Fibroblast of pulmonary artery (primary cell): ENCODE measurements at places on chromosomes 1 and 21.

- peak; percentile 20 for DNase-seq
These were observed 252.0 kb downstream of the KCTD3 start for GRCh38 chr1:215819114-215819513.

DNA sequence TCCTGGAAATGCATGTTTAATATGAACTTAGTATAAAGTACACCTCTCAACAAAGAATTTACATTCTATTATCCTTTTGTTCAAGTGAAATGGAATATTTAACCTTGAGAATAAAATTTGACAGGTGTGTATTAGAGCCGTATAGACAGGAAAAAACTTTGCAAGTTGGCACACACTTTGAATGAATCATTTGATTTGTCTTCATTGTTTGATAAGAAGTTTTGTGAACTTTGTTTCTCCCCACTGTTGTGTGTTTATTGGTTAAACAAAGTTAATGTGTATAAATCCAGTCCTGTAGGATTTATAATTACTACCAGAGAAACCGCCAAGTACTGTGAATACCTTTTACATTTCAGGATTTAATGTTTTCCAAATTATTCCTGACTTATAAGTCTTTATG, 2.0 kb downstream of the SYDE2 start:
- no peak for DNase-seq

DNA sequence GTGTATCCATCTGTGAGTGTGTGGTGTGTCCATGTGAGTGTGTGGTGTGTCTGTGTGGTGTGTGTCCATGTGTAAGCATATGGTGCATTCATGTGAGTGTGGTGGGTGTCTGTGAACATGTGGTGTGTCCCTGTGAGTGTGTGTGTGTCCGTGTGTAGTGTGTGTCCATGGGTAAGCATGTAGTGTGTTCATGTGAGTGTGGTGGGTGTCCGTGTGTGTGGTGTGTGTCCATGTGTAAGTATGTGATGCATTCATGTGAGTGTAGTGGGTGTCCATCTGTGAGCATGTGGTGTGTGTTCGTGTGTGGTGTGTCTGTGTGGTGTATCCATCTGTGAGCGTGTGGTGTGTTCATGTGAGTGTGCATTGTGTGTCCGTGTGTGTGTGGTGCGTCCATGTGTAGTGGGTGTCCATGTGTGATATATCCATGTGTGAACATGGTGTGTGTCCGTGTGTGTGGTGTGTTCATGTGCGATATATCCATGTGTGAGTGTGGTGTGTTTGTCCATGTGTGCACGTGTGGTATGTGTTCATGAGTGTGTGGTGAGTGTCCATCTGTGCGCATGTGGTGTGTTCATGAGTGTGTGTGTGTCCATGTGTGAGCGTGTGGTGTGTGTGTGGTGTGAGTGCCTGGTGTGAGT, 12.3 kb downstream of the SLC19A1 start:
- no peak for DNase-seq

- DNase-seq: peak; percentile 42
These were observed 3.1 kb downstream of the GJA5 start for GRCh38 chr1:147757015-147757990.

DNA sequence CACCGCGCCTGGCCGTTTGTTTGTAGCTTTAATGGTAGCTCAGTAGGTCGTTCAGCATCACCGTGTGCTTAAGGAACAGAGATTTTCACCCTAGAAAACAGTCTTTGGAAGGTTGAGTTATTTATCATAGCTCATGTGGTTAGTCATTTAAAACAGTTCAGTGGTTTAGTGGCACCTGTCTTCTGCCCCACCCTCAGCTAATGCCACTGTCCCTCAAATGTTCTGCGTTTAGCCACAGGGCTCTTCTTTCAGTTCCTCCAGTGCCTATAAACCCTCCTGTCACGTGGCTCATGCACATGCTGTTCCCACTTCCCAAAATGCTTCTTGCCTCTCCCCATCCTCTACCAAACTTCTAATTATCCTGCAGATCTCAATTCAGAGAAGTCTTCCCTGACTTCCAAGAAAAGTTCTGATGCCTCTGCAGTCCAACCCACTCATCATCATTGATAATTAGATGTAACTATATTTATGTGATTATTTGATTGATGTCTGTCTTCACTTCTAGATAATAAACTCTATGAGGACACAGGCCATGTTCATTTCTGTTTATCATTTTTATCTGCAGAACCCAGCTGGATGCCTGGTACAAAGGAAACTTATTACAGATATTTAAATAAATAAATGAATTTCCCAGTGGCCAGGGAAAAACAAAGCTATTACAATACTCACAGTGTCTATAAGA, 14.4 kb upstream of the DIPK1A start:
- no peak for DNase-seq

- no peak for DNase-seq
These were observed 7.6 kb downstream of the HMGCL start for GRCh38 chr1:23817633-23818032.

DNA sequence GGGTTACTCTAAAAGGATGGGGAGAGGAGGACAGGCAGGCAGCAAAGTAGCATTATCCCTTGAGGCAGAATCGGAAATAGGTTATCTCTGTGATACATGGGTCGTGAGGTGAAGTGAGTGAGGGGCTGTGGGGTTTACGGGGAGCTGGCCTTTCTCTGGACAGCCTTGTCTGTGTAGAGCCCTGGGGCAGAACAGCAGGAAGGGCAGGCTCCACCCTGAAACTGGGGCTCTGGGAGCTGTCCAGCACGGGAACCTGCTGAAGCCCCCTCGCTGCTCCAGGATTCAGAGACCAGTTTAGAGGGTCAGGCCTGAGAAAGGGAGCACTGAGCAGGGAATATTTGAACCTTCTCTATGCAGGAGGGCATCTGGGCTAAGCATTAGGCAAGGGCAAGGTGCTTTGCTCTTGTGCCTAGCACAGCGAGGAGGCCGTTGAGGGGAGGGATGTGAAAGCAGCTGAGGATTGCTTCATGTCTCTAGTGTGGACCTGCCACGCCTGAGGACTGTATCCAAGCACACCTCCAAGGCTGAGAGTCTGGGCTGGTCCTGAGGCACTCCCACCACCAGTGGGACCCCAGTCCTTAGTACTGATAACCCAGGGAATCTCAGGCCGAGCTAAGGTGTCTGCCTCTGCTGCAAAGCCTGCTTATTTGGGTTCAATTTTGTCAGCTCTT, 55.8 kb downstream of the NAV1 start:
- peak; percentile 38 for DNase-seq

GRCh38 chr1:42983253-42983652, 24.6 kb upstream of the SLC2A1 start:
- no peak for DNase-seq

GRCh38 chr21:18759267-18759666, 355.7 kb upstream of the TMPRSS15 start:
- DNase-seq: no peak

- DNase-seq: no peak
These were observed 40.5 kb downstream of the STPG1 start for GRCh38 chr1:24373044-24373443.

- no peak for DNase-seq
These were observed 54.9 kb upstream of the LAMC2 start for GRCh38 chr1:183131166-183131565.

DNA sequence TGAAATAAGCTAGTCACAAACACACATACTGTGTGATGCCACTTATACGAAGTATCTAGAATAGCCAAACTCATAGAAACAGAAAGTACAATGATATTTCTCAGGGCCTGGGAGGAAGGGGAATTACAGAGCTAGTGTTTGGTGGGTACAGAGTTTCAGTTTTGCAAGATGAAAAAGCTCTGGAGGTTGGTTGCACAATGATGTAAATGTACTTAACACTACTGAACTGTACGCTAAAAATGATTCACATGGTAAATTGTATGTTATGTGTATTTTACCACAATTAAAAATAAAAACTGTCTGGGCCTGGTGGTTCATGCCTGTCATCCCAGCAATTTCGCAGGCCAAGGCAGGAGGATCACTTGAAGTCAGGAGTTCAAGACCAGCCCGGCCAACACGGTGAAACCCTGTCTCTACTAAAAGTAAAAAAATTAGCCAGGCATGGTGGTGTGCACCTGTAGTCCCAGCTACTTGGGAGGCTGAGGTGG, 15.3 kb upstream of the FHAD1 start:
- DNase-seq: no peak

GRCh38 chr1:154861607-154862094, 8.4 kb downstream of the KCNN3 start:
- peak; percentile 35 for DNase-seq

DNA sequence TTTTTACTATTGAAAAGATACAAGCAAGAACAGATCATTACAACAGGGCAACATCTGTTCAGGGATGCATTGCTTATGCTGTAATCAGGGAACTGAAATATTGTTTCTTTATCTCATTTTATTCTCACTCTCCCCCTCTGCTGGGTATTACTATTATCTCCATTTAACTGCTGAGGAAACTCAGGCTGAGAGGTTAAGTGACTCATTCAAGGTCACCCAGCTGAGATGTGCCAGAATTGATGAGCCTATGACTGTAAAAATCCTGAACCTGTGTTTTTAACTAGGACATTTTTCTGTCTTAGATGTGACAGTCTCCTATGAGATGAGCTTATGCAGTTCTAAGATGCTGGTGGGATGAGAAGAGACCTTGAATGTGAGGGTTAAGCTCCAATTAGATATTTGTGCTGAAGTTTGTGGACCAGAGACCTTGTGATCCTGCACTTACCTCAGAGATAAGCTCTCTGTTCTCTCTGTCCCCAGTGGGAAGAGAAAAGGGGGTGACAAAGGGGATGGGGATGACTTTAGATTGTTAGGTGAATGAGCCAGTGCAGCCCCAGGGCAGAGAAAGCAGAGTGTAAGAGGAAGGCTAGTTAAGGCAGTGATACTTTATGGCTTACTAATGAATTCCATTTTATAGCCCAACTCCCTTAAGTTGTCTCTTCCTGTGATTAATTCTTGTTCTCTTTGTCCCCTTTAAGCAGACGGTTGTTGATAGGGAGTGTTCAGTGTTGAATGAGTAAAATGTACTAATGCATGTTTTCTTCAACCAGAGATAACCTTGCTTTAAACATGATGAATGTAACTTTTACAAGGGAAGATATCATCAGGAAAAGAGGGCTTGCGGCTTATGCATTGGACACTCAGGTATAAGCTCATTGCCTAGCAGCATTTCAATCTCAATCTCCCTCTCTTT, 111.4 kb downstream of the HLX start:
- DNase-seq: peak; percentile 73

DNA sequence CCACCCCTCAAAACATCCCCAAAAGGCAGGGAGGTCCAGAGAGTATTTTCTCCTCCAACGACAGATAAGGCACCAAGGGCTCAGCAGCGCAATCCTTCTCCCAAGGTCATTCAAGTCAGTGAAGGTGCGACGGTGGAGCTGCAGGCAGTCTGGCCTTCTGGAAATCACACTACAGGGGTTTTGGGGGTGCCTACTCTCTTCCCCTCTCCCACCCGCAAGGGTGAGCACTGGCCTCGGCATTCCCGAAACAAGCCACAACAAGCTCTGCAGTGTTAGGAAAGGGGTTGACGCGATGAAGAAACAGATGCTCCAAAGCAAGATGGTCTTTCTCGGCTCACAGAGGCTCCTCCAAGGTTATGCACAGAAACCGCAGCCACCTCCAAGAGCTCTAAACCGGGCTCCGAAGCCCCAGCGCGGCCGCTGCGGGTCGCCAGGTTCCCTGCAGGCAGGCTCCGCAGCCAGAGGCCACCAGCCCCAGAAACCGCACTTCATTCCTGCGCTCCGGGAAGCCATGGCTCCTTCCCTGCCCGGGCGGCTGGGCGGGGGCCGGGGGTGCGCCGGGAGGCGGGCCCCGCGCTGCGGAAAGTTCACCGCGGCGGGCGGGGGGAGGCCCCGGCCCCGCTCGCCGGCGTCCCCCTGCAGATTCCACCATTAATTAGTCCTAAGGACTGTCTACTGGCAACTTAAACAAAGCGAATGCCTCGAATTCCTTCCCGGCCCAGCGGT, 1.1 kb downstream of the LUZP1 start:
- DNase-seq: peak; percentile 47

DNA sequence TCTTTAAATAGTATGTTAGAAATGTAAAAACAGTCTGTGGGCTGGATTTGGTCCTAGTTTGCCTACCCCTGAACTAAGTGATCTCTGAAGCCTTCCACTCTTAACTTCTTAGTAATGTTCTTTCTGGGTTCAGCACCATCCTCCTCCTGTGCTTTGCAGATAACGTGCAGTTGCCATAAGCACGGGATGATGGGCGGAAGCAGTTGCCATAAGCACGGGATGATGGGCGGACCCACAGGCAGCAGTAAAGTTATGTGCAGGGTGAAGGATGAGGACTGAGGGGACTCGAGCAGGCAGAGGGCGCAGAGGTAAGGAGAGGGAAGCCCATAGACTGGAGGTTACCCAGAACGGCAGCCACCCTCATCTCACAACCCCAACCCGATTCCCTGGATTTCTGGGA, 25.6 kb downstream of the GPA33 start:
- DNase-seq: no peak

DNA sequence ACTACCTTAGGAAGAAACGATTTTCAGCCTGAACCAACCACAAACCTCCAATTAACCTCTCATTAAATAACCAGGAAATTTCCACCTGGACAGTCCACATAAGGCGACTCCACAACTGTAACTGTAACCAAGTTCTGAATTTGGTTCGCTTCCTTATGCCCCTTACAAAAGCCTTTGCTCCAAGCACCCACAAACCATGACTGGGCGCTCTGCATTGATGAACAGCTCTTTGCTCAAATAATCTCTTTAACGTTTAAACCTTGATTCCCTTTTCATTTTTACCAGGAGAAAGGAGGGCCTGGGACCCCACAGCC, 38.2 kb upstream of the ZNF124 start:
- no peak for DNase-seq

GRCh38 chr1:42432714-42433113, 23.1 kb downstream of the ZMYND12 start:
- no peak for DNase-seq

GRCh38 chr1:90434460-90434859, 282.6 kb downstream of the BARHL2 start:
- DNase-seq: peak; percentile 3

DNA sequence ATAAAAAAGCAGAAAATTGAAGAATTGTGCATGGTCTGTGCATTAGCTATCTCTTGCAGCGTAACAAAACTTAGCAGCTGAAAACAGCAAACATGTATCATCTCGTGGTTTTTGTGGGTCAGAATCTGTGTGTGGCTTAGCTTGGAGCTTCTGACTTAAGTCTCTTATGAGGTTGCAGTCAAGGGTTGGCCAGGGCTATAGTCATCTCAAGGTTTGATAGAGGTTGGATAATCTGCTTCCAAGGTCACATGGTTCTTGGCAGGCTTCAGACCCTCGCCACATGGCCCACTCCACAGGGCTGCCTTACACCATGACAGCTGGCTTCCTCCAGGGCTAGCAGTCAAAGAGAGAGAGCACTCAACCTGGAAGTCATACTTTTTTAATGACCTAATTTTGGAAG, 35.9 kb downstream of the CNST start:
- DNase-seq: no peak

DNA sequence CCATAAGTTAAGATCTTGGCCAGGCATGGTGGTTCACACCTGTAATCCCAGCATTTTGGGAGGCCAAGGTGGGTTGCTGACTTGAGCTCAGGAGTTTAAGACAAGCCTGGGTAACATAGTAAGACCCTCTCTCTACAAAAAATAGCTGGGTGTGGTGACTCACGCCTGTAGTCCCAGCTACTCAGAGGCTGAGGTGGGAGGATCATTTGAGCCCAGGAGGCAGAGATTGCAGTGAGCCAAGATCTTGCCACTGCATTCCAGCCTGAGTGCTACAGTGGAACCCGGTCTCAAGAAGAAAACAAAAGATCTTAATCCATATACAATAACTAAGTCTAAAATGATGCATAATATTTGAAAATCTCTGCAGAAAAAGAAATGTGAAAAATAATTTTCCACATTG, 165.5 kb upstream of the NR5A2 start:
- peak; percentile 16 for DNase-seq

GRCh38 chr1:43572538-43572937, 41.9 kb downstream of the PTPRF start:
- DNase-seq: no peak

GRCh38 chr1:119010201-119010600, 22.1 kb upstream of the TBX15 start:
- no peak for DNase-seq
